SK-MEL-5 (cell line): ENCODE measurements at places on chromosomes 2 and 18.

- DNase-seq: no peak
Observed at GRCh38 chr2:9244985-9245544, 38.5 kb downstream of the ASAP2 start.

DNA sequence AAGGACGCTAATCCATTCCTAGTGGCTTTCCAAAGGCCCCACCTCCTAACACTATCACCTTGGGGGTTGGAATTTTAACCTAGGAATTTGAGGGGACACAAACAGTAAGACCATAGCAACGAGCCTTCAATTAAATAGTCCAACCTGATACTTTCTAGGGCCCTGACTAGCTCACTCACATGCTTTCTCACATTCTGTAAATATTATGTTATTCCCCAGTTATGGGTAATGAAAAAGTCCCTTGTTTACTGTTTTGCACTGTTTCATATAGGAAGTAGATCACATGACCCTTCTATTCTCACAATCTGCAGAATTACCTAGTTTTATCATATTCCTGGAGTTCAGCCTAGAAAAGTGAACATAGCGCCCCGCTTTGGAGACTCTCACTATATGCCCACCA is 1212.1 kb upstream of the ACVR2A start:
- DNase-seq: peak; percentile 5

GRCh38 chr2:75676464-75676863 is 29.9 kb downstream of the MRPL19 start:
- DNase-seq: no peak

GRCh38 chr2:60505240-60505879 is 48.1 kb downstream of the BCL11A start:
- no peak for DNase-seq

GRCh38 chr2:20129331-20130159 is 78.1 kb upstream of the LAPTM4A start:
- no peak for DNase-seq

DNA sequence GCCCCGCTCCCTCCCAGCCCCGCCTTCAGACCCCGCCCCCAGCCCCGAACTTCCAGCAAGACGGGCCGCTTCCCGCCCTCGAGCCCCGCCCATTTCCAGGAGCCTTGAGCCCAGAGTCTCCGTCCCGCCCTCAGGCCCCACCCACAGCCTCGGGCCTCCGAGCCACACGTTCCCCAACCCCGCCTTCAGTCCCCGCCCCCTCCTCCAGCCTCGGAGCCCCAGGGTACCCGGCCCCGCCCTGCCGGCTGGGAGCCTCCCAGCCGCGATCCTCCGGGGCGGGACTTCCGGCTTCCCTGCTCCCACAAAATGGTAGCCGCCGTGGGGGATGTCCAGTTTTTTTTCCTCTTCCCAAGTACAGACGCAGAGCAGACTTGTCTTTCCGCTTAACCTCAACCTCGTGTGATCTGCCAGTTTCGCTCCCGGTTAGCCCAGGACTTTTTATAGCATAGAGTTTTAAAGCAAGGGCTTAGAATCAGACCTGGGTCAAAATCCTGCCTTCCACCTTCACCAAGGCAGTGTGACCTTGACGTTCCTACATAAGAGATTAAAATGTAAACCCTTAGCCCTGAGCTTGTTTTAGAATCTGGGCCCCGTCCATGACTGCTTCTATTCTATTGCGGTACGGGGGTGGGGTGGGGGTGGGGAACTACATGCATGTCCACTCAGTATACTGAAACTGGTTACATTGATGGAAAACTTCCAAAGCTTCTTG is 435 bp upstream of the GPR155 start:
- peak; percentile 97 for DNase-seq

DNA sequence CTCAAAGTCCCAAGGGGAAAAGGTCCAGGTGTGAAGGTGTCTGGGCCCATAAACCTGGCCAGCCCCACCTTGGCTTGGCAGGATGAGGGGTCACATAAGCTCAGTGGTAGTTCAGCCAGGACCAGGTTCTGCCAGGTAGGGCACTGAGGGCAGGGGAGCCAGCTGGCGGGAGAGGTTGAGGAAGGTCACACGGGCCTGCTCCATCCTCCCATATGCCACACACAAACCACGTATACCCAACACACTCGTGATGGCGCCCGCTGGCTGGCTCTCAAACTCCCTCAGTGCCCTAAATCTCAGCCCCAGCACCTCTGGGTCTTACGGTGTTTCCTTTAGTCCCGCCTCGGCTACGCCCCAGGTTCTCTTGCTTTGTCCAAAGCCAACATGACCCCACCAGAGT is 160.5 kb downstream of the ZFP36L2 start:
- DNase-seq: no peak

DNA sequence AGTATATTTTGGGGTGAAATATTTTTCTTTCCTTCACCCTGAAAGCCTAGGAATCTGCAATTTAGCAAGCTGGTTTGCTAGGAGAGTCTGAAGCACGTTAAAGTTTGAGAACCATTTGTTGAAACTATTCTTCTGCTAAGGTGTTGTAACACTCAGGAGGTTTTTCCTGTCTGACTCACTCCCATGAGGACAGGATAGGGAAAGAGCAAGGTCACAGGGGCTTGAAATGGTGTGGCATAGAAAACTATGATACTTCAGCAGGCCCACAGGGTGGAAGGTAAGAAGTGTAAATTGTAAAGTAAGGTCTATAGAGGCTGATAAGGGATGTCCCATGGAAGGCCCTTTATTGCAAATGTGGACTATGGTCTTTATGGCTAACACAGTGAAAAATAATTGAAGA is 177.7 kb upstream of the ZC3H15 start:
- DNase-seq: no peak

DNA sequence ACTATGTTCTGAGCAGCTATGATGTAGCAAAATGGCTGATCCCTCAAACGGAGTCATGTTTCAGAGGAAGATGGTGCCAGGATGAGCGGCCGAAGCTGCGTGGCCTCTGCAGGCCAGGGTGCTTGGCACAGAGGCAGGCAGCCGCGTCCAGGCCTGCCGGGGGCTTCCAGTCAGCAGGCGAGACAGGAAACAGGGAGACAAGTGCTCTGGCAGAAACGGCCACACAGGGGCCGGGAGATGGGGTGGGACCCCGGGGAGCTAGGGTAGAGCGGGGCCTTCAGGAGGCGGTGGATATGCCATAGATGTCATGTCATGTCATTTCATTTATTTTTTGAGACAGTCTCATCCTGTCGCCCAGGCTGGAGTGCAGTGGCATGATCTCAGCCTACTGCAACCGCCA is 50.7 kb downstream of the EIPR1 start:
- DNase-seq: no peak

- DNase-seq: no peak
Observed at GRCh38 chr2:158501301-158501700, 44.5 kb downstream of the PKP4 start.

- DNase-seq: no peak
Observed at GRCh38 chr2:207589143-207589542, 36.1 kb downstream of the METTL21A start.

DNA sequence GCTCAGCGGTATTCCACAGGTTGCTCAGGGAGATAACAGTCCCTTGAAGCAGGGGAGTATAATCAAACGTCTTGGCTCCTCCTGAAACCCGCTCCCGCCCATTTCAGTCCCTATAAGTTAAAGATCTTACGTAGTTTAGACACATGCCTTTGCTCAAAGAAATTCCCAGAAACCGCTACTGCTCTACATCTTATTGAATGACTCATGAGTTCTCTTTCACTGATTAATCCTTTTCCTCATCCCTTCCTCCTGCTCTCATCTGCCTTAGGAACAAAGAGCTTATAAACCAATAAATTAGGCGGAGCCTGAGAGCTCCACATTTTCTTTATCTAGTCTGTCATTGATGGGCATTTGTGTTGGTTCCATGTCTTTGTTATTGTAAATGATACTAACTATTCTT is 4.2 kb upstream of the SERPINB4 start:
- DNase-seq: no peak
